Astrocyte (in vitro differentiated cells and primary cell): ENCODE measurements at places on chromosomes 6 and 20.

- peak; percentile 78 for DNase-seq
Measured at GRCh38 chr6:121522771-121523386, 87.4 kb downstream of the GJA1 start.

DNA sequence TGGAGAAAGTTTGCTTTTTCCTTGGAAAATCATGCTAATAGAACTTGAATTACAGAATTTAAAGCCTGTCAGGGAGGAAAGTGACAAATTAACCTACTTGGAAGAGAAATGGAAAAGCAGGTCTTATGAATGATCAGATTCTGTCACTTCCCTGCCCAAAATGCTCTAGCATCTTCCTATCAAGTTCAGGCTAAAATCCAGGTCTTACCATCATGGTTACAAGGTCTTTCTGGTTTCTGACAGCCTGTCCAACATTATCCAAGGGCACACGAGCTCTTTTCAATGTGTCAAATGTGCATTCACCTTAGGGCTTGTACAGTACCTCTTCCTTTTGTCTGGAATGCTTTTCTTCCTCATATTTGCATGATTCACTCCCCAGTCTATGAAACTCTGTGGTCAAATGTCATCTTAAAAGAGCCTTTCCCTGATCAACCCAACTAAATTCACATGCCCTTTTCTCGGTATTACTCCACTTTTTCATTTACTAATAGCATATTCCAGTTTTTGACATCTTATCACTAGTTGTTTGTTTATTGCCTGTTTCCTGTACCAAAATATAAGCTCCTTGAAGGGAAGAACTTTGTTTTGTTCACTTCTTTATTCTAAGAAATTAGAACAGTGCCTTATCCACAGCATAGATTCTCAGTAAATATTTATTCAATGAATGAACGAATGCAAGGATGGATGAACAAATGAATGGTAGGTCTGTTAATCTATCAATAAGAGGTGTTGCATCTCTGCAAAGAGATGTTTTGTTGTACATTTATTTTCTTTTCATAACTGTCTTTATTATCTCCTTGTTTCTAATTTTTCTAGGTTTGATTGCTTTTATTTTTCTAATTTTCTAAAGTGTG, 139.5 kb downstream of the BCAS1 start:
- peak; percentile 50 for DNase-seq

DNA sequence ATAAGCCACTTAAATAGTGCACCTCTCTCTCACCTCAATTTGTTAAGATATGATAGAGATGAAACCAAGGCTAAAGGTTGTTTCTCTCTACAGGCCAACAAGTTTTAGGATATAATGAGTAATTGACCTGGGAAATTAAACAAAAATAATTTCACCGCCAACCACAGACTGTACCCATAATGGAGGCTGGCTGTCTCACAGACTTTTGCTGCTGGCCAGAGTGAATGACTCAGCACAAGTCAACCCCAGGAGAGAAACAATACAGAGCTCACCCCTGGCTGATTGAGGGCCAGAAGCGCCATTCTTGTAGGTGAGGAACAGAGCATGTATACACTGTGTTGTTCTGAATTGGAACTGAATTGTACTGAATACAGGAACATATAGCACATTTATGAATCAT, 99.9 kb downstream of the CAP2 start:
- DNase-seq = peak; percentile 89

- peak; percentile 53 for DNase-seq
Measured at GRCh38 chr6:72954716-72955115, 270.6 kb downstream of the KHDC1L start.
